ENCODE measurements at places on chromosomes 12 and 14. TPM values are rescaled to one million over a fixed set of nuclear protein-coding genes. Genes with fewer than 3 reads are reported as not detected.
A peak's percentile ranks its signal among the peaks of the same experiment; 100 is the strongest.

Gene PYM1
- 58.5 TPM for total RNA-seq

Gene MANSC4
- total RNA-seq = not detected

DNA sequence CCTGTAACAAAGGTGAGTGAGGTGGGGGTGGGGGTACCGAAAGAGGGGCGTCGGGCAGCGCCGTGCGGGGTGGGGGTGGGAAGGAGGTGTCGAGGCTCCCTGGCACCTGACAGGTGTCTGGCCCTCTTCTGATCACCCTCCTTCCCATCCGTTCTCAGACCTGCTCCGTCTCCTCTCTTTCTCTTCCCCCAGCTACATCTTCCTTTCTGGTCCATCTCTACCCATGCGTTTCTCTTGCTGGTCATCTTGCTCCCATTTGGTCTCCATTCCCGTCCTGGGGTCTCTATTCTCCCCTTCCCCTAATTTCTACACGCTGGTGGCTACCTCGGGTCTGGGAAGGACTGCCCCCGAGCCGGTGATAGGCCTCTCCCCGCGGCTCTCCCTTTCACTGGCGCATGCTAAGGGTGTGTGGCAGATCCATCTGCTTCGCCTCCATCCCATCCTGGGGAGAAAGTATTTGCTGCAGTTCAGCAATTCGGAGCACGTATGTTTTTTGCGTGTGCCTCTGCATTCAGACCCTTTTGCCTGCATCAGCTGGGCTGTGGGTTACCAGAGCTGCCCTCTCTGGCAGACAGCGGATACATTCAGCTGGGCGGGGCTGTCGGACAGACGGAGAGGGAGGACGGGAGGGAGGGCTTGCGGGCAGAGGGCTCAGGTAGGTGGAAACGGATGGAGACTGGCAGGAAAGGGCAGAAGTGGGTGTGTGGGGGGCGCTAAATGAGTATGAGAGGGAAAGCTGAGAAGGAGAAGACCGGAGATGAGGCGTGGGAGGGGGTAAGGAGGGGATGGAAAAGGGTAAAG, 730 bp downstream of the CLSTN3 start:
- DNase-seq = peak; percentile 78
- H3K27me3 ChIP-seq = no peaks in the 10 kb centered on the region
- no peaks in the 10 kb centered on the region for H3K36me3 ChIP-seq
- peaks cover 18% of the 10 kb centered on the region for H3K4me1 ChIP-seq

- no peaks in the 10 kb centered on the region for H3K36me3 ChIP-seq
- no peak for DNase-seq
- no peak overlapping the region for H3K4me3 ChIP-seq
- H3K4me1 ChIP-seq = no peaks in the 10 kb centered on the region
- H3K27me3 ChIP-seq = no peaks in the 10 kb centered on the region
Observed at GRCh38 chr12:83172866-83173649, 486.4 kb downstream of the TMTC2 start.

- H3K4me3 ChIP-seq = no peak overlapping the region
- no peaks in the 10 kb centered on the region for H3K36me3 ChIP-seq
- no peaks in the 10 kb centered on the region for H3K27me3 ChIP-seq
- no peak for DNase-seq
- no peak overlapping the region for H3K27ac ChIP-seq
- H3K4me1 ChIP-seq = no peaks in the 10 kb centered on the region
Observed at GRCh38 chr12:43147878-43148277, 404.1 kb downstream of the ADAMTS20 start.
